ENCODE measurements at places on chromosomes 7 and 10. TPM values are rescaled to one million over a fixed set of nuclear protein-coding genes. Genes with fewer than 3 reads are reported as not detected.

SPRN gene
- total RNA-seq, result 0.29 TPM

AGMO gene
- total RNA-seq, result 0.35 TPM

SFMBT2 gene
- total RNA-seq, result 10.2 TPM

POR gene
- 171 TPM for total RNA-seq

BCCIP gene
- 112 TPM for total RNA-seq

CTNNA3 gene
- not detected for total RNA-seq

LRRC18 gene
- total RNA-seq, result not detected

SYT15 gene
- 2.4 TPM for total RNA-seq

PIP4K2A gene
- 24.9 TPM for total RNA-seq

UBE2D1 gene
- 20.7 TPM for total RNA-seq
